ENCODE measurements at places on chromosomes 5 and 9. TPM values are rescaled to one million over a fixed set of nuclear protein-coding genes. Genes with fewer than 3 reads are reported as not detected.

The MRPS30 gene
- 47.2 TPM for total RNA-seq

The SEMA5A gene
- 40.1 TPM for total RNA-seq

The LHFPL2 gene
- total RNA-seq: 14.4 TPM

The SLC6A7 gene
- total RNA-seq: not detected

The ITK gene
- 0.11 TPM for total RNA-seq

The MLANA gene
- not detected for total RNA-seq

The FGF18 gene
- not detected for total RNA-seq

The OLFML2A gene
- 0.38 TPM for total RNA-seq

The SLC23A1 gene
- not detected for total RNA-seq

The DCP2 gene
- 15.8 TPM for total RNA-seq

The PCDHGB3 gene
- total RNA-seq: 2.8 TPM

The SHOC1 gene
- total RNA-seq: not detected

The RASGRF2 gene
- not detected for total RNA-seq

The ANKRD18B gene
- total RNA-seq: 0.11 TPM

The SLCO6A1 gene
- not detected for total RNA-seq

The PRUNE2 gene
- 6.8 TPM for total RNA-seq

The SV2C gene
- not detected for total RNA-seq

The SLC34A1 gene
- not detected for total RNA-seq

The PTCD2 gene
- total RNA-seq: 17.1 TPM

The CARTPT gene
- total RNA-seq: not detected

The PCDHB10 gene
- 1.3 TPM for total RNA-seq

The ZNF608 gene
- 2.1 TPM for total RNA-seq

The TTC16 gene
- total RNA-seq: not detected

The STXBP1 gene
- total RNA-seq: 61.8 TPM

The OXCT1 gene
- total RNA-seq: 18.8 TPM

The SLC34A3 gene
- total RNA-seq: not detected
